ENCODE measurements at places on chromosomes 3 and 15.

GRCh38 chr3:98887684-98888083 lies 13.8 kb downstream of the DCBLD2 start:
- no peak for DNase-seq

- peak; percentile 11 for DNase-seq
These were observed 98.6 kb downstream of the TPRG1 start for GRCh38 chr3:189270248-189270832.

- DNase-seq: no peak
These were observed 116.3 kb upstream of the DAZL start for GRCh38 chr3:16721494-16721893.

GRCh38 chr3:34174740-34175139 lies 376.3 kb downstream of the PDCD6IP start:
- no peak for DNase-seq

GRCh38 chr15:90030376-90030775 lies 29.3 kb downstream of the ZNF710 start:
- no peak for DNase-seq

Data from stimulated activated CD4-positive, alpha-beta T cell treated with anti-CD3 and anti-CD28 coated beads, Interleukin-12 subunit alpha, Interleukin-12 subunit beta, amount 100 ng/mL, for 24 hours (primary cell).